NCI-H1694 (cell line): ENCODE measurements at places on chromosomes 7 and 10.

- DNase-seq, result no peak
Measured at GRCh38 chr7:7122701-7123281, 59.6 kb upstream of the C1GALT1 start.

DNA sequence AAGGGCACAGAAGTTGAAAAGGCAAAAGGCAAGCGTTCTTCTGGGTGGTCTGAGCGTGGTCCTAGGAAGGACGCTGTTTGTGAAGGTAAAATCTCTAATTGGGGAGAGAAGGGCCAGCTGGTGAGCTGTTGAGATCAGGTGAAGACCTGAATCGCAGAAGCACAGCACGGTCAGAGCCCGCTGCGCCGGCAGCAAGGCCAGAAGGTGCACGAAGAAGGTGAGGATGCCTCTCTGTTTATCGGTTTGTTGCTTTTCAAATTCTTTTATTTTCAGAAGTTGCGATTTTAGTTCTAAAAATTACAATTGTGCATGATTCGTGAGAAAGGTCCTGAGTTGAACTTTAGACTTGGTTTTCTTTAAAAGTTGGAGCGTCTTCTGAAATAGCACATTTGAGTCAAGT lies 247.8 kb upstream of the FOXK1 start:
- no peak for DNase-seq

- peak; percentile 34 for DNase-seq
Measured at GRCh38 chr7:30322271-30323005, 38.0 kb downstream of the ZNRF2 start.

GRCh38 chr10:6400331-6400730 lies 179.7 kb downstream of the PRKCQ start:
- DNase-seq, result no peak

- DNase-seq, result peak; percentile 88
Measured at GRCh38 chr10:97851341-97852001, 1.8 kb downstream of the GOLGA7B start.

DNA sequence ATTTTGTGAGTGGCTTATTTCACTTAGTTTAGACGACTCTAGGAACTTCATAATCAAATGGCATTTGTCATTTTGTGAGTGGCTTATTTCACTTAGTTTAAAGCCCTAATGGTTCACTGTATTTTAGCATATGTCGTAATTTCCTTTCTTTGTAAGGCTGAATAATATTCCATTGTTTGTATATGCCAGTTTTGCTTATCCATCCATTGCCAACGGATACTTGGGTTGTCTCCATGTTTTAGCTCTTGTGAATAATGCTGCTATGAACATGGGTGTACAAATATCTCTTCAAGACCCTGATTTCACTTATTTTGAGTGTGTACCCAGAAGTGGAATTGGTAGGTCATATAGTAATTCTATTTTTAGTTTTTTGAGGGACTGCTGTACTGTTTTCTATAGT lies 31.8 kb downstream of the DOCK1 start:
- DNase-seq, result no peak

DNA sequence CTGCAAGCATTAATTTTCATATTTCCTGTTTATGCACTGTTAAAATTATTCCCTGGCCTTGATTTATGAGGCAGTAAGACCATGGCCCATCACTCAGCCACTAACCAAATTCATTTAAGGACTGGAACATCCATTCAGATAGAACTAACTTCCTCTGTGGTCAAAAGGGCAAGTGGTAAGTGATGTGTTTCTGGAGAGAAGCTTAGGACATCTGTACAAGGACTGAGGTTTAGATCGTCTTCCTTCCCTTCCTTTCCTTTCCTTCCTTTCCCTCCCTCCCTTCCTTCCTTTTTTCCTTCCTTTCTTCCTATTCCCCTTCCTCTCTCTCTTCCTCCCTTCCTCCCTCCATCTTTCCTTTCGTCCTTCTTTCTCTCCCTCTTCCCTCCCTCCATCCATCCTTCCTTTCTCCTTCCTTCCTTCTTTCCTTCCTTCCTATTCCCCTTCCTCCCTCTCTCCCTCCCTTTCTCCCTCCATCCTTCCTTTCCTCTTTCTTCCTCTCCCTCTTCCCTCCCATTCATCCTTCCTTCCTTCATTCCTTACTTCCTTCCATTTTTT lies 1019.4 kb downstream of the TYW1 start:
- no peak for DNase-seq

DNA sequence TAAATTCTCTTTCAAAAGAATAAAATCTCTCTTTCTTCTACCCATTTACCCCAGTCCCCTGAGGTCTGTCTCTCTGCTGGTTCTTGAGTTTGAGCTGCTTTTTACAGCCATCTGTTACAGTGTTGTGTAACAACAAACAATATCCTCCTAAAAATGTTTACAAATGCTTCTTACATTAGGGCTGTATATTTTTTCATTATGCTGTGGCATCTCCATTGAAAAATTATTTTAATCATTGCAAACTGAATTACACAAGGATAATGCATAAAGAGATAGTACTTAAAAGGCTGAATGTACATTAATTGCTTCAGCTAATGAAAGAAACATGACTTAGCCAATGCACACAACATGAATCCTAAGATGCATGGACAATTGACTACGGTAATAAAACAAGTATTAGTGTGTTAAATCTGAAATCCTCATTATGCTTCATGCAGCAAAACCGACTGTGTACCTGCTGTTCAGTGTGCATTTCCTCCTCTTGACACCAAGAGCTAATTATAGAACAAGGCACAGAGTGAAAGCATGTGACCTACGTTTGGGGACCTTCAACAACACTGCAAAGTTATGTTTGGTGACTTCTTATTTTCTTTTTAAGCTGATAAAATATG lies 181.7 kb upstream of the RHOBTB1 start:
- DNase-seq, result no peak

DNA sequence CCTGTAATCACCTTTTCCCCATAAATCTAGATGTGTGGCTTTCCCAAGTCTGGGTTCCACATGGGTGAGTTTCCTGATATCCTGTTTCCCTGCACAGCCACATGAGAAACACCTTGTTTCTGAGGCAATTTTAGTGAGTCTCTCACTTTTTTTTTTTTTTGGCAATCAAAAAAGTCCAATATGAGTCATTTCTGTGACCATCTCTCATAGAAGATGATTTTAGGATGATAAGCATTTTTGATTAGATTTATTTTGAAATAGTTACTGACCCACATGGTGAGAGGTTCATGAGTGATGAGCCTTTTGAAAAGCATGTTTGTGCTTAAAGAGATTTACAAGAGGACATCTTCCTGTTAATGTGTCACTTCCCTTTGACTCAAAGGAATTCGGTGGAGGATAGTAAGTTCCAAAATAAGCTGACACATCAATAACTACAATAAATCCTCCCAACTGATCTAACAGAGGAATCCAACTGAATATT lies 464.0 kb downstream of the INHBA start:
- no peak for DNase-seq

DNA sequence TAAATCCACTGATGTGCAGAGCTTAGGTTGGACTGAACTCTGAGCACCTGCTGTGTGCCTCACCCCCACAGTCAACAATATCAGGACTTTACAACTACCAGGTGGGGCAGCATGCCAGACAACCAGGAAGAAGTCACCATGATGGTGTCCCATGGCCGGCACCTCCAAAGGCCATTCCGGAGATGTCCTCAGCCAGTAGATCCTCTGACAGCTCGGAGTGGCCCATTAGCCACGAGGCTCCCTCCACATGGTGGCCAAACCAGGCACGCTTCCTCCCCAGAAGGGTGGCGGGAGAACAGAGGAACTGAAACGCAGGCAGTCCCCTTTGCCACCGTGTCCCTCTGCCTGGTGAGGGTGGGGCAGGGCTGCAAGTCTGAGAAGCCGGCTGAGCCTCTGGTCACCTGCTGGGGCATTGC lies 390.0 kb downstream of the TNS3 start:
- DNase-seq, result no peak

- DNase-seq, result no peak
Measured at GRCh38 chr7:111232249-111233084, 141.5 kb downstream of the LRRN3 start.

GRCh38 chr10:80199828-80200227 lies 5.5 kb downstream of the ANXA11 start:
- no peak for DNase-seq

- no peak for DNase-seq
Measured at GRCh38 chr10:97149079-97149531, 36.7 kb downstream of the SLIT1 start.

GRCh38 chr10:21687266-21688008 lies 153.4 kb downstream of the MLLT10 start:
- no peak for DNase-seq

- DNase-seq, result no peak
Measured at GRCh38 chr7:94088560-94088959, 84.4 kb upstream of the BET1 start.

DNA sequence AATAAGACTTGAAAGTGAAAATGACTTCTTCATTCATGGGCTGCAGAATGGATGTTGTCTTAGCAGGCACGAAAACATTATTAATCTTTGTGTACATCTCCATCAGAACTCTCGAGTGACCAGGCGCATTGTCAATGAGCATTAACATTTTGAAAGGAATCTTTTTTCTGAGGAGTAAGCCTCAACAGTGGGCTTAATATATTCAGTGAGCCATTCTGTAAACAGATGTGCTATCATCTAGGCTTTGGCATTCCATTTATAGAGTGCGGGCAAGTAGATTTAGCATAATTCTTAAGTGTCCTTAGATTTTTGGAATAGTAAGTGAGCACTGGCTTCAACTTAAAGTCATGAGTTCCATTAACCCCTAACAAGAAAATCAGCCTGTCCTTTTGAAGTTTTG lies 33.1 kb downstream of the PTTG1IP2 start:
- DNase-seq, result no peak

- DNase-seq, result no peak
Measured at GRCh38 chr10:75772153-75772887, 340.9 kb downstream of the LRMDA start.

DNA sequence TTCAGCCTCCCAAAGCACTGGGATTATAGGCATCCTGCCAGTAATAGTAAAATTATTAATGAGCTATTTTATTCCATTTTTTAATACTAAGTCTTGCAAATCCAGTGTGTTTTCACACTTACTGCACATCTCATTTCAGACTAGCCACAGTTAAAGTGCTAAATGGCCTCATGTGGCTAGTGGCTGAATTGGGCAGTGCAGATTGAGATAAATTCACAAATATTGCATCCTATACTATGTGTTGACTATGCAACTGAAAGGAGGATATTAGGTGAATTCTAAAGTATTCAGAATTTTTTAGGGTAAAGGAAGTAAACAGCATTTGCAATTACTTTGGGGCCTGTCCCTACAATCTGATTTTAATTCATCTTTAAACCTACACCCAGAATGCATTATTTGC lies 10.2 kb downstream of the APBB1IP start:
- DNase-seq, result no peak

DNA sequence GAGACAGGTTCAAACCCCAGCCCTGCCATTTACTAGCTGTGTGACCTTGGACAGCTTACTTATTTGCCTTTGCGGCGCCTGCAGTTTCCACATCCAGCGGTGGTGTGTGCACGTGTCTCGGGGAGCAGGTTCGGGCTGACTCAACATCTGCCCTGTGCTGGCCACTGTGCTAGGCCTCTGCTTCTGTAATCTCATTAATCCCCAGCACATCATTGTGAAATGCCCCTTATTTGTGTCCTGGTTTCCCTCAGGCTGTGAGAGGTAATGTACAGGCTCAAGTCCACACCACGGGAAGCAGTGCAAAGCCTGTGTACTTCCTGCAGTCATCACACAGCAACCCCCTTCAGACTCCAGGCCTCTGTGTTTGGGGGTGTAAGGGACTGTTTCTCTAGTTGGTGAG lies 285.7 kb downstream of the RPS24 start:
- no peak for DNase-seq
